ENCODE measurements at places on chromosomes 5 and 9.

DNA sequence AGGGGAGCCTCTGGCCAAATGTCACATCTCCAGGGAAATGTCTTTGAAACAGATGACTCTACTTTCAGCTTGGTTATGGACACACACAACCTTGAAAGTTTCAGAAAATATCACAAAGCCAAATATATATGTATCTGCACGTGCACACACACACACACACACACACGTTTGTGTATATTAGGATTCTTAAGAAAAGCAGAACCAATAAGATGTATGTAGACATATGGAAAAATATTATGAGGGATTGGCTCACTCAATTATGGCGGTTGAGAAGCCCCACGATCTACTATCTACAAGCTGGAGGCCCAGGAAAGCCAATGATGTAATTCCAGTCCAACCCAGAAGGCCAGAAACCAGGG, 194.9 kb downstream of the PALM2AKAP2 start:
- DNase-seq = no peak

DNA sequence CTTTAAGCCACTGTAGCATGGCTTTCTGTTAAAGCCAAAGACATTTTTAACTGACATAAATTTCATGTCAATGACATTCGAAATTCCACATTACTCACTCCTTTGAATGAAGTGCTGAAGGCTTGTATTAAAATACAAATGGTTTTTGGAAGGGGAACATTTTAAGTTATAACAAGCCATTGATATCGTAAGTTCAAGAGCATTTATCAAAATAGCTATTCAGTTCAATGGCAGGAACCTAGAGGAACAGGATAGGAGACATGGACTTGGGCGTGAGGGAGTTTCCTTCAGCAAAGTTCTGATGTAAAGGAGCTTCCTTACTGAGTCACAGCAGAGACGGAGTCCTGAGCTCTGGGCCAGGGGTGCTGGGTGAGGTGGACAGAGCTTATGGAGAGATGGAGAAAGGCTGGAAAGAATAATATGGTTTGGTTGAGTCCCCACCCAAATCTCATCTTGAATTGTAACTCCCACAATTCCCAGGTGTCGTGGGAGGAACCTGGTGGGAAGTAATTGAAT, 631.8 kb downstream of the BNC2 start:
- no peak for DNase-seq

GRCh38 chr5:134458234-134459009, 46.7 kb upstream of the CDKN2AIPNL start:
- no peak for DNase-seq

DNA sequence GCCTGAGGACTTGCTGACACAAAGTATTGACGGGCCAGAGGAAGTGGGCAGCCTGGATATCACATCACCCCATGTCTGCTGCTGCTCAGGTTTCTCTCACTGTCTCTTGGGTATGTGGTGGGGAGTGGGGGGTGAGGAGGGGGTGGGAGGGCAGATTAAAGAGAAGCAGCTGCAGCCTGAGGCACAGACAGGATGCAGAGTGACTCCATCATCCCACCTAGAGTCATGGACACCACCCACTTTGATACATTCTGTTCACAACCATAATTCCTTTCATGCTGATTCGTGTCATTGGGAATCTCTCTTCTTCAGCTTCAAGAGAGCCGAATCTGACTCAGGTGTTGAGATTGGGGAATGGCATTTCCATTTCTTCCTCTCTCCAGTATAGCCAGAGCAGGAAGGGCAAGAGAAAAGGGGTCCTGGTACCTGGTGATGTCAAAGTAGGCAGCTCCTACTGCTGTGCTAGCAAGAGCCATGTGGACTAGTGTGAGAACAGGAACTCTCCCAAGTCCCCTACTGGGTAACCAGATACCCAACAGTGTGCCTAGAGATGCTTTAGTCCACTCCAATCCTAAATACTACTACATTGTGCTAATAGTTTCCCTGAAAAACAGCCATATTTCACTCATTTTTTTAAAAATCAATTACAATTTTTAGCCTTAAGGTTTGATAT, 22.4 kb downstream of the GRAMD2B start:
- DNase-seq = no peak

DNA sequence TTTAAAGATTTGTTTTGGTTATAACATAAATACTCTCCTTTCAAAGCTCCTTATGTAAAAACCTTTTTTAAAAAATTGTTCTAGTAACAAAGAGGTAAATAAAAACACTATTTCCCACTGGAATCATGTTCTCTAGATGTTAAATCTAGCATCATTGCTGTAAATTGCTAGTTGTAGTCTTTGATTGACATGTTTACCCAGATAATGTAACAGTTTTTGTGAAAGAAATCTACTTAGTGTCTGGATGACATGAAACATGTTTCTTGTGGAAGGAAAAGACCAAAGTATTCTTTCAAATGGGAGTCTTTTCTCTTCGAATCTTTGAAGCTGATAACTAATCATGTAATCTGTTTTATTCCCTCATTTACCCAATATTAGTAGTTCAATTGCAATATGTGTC, 1565.9 kb upstream of the WWC1 start:
- DNase-seq = no peak

DNA sequence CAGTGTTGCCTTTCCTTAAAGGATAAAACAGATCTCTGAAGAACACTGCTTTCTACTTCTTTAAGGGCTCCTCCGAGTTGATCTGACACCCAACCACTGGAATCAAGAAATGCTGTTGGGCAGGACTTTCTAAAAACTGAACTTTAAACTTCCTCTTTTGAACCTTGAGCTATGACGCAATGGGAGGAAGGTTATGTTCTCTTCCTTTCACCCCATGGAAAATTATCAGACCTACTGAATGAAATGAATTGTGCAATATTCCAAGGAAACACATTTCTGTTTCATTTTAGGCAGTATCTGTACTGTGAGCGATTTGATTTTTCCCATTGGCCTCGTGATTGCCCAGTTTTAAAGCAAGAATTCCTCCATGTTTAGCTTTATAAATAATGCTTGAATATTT, 206.0 kb upstream of the PRR16 start:
- no peak for DNase-seq

- DNase-seq = no peak
These were observed 97.5 kb upstream of the FCN2 start for GRCh38 chr9:134782921-134783698.

DNA sequence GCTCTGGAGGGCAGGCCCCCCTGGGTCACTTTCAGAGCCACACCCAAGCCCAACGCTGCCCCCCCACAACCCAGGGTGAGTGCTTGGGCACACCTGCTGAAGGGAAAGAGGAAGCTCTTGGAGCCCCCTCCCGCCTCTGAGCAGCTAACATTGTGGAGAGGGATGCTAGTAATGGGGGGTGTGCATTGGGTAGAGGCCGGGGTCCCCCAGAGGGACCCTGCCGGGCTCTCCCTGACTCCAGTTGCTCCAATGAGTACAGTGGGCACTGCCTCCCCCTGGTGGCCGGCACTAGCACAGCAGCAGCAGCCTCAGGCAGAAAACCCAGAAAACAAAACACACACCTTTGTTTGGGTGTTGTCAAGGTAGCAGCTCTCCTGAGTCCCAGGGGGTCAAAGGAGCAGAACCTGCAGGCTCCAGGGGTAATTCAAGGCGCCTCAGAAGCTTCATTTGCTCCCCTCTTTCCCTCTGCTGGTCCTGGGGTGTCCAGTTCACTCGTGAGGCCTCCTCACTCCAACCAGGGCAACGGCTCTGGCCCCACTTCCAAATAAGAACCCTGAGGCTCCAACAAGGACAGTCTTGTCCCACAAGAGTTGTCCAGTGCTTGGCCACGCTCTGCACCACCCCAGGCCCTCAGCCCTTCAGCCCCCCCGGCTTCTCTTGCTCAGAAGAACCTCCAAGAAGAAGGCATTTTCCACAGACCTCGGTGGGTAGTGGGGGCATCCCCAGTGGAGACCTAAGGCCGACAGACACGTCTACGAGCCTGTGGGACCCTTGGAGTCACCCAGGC, 16.1 kb downstream of the GBGT1 start:
- peak; percentile 52 for DNase-seq

DNA sequence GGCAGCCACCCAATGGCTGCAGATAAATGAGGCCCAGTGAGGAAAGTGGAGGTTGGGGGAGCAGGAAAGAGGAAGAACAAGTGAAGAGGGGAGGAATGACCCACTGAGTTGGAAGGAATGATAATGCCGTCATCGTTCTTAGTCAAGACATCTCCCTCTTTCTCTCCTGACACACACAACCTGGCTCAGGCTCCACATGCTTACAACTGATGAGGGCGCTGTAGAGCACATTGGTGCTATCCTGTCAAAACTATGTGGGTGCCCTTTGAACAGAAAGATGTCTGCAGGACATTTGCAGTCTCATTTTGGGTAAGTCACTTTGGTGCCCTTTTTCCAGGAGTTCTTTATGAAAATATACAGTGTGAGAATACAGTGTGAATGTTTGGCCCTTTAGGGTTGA, 5.9 kb downstream of the IFNW1 start:
- DNase-seq = no peak

DNA sequence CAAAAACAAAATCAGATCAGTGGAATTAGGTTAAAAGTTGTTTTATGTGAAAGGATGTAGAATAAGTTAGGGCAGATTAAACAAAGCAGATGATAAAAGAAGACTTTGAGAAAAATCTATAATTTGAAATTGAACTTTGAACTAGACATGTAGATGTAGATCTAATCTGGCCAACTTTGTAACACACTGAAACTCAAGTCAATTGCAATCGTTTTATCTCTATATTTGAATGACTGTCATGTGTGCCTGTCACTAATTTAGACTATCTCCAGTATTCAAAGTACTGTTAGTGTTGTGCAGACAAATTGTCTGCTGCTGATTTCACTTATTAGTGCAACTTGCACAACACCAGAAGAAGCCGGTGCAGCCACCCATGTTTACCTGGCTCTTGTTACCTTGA, 39.8 kb downstream of the ACOT12 start:
- no peak for DNase-seq

DNA sequence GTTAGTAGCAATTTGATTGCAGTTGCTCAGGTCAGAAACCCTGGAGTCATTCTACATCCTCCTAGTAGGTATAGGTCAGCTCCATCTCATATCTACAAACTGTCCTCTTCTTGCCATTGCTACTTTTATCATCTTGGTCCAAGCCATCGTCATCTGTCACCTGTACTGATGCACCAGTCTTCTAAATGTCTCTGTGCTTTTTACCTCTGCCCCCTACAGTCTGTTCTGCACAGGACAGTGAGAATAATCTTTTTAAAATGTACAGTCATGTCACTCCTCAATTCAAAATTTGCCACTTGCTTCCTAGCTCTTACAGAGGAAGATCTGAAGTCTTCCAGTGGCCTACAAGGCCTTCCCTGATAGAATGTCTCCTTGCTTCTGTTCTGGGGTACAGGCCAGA, 6.8 kb downstream of the NNT start:
- DNase-seq = no peak

- no peak for DNase-seq
These were observed 10.3 kb upstream of the CRHBP start for GRCh38 chr5:76942581-76942980.

GRCh38 chr5:18314192-18314778, 680.0 kb downstream of the TAF11L14 start:
- no peak for DNase-seq

DNA sequence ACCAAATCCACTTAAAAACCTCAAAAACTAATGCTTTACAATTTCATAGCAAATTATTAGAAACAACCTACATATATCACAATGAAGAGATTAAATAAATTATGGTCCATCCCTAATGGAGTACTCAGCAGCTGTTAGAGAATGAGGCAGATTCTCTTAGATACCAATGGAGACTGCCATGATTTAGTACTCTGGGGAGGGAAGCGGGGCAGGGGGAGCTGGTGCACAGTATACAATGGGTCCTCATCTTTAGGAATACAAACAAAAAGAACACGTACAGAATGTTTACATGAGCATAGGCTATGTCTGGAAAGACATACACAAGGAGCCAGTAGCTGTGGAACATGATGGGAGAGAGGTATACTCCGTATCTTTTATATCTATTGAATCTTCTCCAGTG, 2.0 kb downstream of the LIFR start:
- no peak for DNase-seq

DNA sequence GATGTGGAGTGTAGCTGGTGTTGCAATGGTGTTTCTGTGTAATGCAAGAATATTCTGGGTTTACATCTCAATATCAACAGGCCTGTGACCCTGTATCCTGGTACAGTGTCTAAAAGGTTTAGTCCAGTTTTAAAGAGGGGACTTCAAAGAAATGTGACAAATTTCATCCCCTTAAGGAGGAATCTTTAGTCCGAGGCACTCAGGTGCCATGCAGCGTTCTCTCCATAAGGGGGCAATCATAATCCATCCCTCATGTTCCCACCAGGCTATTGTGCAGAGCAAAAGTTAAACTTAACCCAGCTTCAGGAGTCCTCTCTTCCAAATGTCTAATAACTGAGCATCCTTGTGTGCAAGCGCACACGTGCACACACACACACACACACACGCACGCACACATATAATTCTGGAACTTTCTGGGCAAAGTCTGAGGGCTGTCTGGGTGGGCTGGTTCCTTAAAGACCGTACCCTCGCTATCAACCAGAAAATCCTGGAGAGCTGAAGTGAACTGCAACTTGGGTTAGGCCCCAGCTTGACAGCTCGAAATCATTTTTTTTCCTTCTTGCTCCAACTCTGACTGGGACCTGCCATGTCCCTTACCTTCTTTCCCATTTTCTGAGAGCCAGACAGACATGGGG, 46.0 kb downstream of the CRB2 start:
- DNase-seq = peak; percentile 54

GRCh38 chr9:130824643-130825350, 10.3 kb upstream of the ABL1 start:
- peak; percentile 84 for DNase-seq

DNA sequence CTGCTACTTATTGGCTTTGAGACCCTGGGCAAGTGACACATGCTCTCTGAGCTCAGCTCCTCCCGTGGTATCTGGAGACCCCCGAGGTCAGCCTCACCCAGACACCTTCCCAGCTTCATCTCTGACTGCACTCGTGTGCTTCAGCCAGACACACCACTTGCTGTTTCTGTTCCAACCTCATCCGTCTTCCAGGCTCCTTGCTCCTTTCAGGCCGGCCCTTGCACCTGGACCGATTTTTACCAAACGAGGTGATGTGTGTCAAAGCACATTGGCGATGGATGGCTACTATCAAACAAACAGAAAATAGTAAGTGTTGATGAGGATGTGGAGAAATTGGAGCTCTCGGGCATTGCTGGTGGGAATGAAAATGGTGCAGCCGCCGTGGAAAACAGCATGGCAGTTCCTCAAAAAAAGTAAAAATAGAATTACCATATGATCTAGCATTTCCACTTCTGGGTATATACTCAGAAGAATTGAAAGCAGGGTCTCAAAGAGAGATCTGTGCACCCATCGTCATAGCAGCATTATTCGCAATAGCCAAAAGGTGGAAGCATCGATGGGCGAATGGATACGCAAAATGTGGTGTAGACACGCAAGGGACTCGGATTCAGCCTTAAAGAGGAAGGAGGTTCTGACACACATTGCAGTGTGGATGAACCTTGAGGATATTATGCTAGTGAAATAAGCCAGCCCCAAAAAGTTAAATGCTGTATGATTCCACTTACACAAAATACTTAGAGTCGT, 96.1 kb upstream of the IER5L start:
- no peak for DNase-seq
